Right cardiac atrium (tissue), 5 donors: ENCODE measurements at places on chromosomes 5 and 9. TPM values are rescaled to one million over a fixed set of nuclear protein-coding genes. Genes with fewer than 3 reads are reported as not detected.

GPBP1 gene
- 44.7 TPM for polyA plus RNA-seq

DNA sequence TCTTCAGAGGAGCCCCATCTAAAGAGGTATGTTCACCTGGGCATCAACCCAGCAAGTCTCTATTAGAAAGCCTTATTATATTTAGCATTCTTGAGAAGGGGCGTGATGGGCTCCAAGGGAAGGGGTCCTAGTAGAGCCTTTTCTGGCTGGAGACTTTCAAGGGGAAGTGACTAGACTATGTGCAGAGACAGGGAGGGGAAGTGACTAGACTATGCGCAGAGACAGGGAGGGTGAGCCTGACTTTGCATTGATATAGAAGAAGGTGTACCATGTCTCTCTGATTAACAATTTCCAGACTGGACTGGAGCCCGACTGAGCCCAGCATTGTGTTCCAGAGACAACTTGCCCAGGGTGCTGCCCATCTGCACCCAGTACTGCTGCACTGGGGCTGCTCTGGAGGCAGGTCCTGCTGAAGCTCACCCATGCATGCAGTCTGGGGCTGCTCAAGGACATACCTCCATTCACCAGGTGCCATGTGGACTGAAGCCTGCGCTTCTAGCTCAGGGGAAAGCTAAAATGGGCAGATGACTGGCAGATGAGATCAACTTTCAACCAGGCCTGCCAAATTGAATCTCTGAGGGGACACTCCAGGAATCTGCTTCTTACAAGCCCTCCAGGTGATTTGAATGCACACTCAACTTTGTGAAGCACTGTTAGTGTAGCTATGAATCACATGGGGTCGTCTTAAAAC, 83.0 kb upstream of the GNA14 start:
- DNase-seq, result no peak

DNA sequence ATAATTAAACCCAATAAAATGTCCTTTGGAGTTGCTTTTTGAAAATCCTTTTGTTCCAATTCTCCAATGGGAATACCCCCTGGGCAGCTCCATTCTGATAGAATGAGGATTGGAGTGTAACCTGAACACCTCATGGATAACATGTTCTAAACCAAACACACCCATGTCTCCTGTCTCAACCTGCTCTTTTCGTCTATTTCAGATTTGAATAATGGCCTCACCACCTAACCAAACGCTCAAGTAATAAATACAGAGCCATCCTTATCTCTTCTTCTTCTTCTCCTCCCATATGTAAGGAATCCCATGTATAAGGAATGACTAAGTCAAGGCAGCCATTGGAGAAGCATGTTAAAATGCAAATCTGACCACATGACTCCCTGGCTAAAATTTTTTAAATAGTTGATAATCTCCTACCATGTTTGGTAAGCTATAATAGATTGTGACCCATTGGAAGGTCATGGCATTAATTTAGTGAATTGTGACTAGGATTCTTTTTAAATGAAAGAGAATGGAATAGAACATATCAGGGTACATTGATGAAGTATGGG, 26.0 kb downstream of the ELL2 start:
- DNase-seq, result no peak

GRCh38 chr9:119240546-119240945, 128.7 kb downstream of the BRINP1 start:
- no peak for DNase-seq

DNA sequence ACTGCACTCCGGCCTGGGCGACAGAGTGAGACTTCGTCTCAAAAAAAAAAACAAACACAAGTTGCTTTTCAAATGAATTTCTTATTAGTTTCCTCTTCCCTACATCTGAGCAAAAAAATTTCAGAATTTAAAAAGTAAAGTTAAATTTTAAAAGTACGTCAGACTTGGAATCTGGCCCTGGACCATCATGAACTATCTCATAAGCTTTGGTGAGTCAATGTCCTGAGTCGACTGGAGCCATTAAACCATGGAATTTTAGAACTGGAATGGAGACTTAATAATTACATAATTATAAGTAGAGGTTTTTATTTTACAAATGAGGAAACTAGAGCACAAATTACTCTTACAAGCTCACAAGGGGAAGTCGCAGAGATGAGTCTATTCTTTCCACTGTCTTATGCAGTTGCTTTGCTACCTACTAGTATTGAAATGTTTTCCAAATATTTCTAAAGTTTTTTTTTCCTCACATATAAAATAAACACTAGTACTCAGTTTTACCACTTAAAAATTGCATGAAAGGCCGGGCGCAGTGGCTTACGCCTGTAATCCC, 98.0 kb upstream of the ZNF608 start:
- no peak for DNase-seq

GRCh38 chr5:163604013-163604412, 98.6 kb downstream of the MAT2B start:
- no peak for DNase-seq

ERGIC1 gene
- 73.1 TPM for polyA plus RNA-seq
